Dermis microvascular lymphatic vessel endothelial cell (primary cell): ENCODE measurements at places on chromosomes 12 and 14. TPM values are rescaled to one million over a fixed set of nuclear protein-coding genes. Genes with fewer than 3 reads are reported as not detected.

- DNase-seq, result no peak
These were observed 310.3 kb downstream of the DPF3 start for GRCh38 chr14:72583316-72584272.

- no peak for DNase-seq
These were observed 25.4 kb downstream of the PLXNC1 start for GRCh38 chr12:94173660-94174265.

GRCh38 chr14:55000381-55000780 lies 26.5 kb downstream of the WDHD1 start:
- no peak for DNase-seq

- DNase-seq, result no peak
These were observed 439.3 kb upstream of the FLRT2 start for GRCh38 chr14:85090681-85091080.

DNA sequence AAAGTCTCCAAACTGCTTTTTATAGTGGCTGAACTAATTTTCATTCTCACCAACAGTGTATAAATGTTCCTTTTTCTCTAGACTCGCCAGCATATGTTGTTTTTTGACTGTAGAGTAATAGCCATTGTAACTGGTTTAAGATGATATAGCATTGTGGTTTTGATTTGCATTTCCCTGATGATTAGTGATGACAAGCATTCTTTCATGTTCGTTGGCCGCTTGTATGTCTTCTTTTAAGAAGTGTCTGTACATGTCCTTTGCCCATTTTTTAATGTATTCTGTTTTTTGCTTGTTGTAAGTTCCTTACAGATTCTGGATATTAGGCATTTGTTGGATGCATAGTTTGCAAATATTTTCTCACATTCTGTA lies 404.9 kb downstream of the FLRT2 start:
- no peak for DNase-seq

GRCh38 chr12:80946591-80946990 lies 8.9 kb upstream of the LIN7A start:
- DNase-seq, result no peak

GRCh38 chr14:49310298-49310697 lies 275.9 kb downstream of the RPS29 start:
- no peak for DNase-seq

GRCh38 chr12:48793696-48794095 lies 4.8 kb upstream of the ADCY6 start:
- no peak for DNase-seq

Gene MGP
- total RNA-seq, result 149 and 328 TPM in 2 replicates

DNA sequence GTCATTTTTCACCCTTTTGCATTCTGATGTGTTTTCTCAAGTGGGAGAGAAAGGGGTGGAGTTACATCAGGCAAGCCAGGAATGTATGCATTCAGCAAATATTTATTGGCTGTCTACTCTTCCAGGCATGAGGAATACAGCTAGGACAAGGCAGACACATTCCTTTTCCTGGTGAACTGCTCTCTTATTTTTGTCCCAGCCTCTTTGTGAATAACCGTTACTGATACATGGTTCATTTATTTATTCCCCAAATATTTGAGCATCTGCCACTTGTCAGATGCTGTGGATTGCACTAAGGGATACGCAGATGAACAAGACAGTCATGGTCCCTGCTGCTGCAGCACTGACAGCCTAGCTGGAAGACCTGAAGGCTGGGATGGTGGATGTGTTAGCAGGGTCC lies 6.1 kb downstream of the PELI2 start:
- DNase-seq, result no peak

- DNase-seq, result no peak
These were observed 3.8 kb downstream of the ACSS3 start for GRCh38 chr12:81081726-81082125.

- DNase-seq, result peak; percentile 95
These were observed 1.7 kb downstream of the TPCN1 start for GRCh38 chr12:113222730-113223531.

DNA sequence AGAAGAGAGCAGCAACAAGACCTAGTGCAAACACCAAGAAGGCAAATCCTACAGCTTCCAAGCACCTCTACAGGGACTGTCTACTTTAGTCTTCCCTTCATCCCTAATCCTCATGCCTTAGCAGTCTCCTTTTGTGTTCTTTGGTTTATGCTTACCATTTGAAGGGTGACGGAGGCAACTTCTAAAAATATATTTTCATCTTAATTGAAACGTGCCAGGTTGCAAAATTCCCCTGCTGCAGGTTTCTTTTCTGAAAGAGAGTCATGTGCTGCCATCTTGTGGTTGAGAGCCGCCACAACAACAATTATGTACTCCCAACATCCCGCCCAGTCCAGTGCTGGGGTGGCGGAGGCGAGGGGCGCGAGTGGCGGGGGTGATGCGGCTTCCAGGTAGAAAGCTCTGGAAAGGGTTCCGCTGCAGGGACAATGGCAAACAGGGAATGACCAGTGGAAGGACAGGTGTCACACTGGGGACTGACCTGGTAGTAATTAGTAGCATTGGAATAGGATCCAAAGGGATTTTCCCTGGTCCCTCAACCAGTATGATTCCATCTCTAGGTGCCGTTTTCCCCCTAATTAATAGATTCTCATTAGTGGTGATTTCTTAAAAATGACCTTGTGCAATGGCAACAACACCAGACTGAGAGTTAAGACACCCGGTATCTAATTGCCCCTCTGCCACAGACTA lies 80.3 kb upstream of the GNG2 start:
- DNase-seq, result peak; percentile 65

DNA sequence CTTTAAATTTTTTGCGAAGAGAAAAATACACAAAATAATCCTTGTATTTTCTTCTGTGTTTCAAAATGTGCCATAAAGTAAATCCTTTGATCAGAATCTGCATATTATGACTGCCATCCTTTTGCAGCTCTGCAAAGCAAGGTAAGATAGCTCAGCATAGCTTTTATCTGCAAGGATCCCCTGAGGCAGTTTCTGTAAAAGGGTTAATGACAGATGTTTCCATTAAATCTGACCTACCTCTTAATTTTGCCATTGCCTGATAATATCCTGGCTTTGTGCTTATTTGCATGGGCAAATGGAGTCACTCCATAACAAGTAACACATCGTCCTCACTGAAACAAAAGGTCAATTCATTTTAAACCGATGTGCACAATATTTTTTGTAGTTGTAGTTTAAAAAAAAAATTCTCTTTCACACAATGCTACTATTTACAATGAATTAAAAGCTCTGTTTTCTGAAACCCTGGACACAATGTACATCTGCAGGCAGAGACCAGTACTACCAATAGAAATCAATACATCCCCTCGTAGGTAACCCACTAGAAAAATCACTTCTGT lies 108.5 kb upstream of the SOX5 start:
- no peak for DNase-seq

Gene MYL6B
- 60.3 and 87.9 TPM in 2 replicates for total RNA-seq

Gene CBLN3
- total RNA-seq, result 0.13 and 0.39 TPM in 2 replicates

GRCh38 chr14:36099619-36100018 lies 76.9 kb downstream of the PTCSC3 start:
- DNase-seq, result no peak

DNA sequence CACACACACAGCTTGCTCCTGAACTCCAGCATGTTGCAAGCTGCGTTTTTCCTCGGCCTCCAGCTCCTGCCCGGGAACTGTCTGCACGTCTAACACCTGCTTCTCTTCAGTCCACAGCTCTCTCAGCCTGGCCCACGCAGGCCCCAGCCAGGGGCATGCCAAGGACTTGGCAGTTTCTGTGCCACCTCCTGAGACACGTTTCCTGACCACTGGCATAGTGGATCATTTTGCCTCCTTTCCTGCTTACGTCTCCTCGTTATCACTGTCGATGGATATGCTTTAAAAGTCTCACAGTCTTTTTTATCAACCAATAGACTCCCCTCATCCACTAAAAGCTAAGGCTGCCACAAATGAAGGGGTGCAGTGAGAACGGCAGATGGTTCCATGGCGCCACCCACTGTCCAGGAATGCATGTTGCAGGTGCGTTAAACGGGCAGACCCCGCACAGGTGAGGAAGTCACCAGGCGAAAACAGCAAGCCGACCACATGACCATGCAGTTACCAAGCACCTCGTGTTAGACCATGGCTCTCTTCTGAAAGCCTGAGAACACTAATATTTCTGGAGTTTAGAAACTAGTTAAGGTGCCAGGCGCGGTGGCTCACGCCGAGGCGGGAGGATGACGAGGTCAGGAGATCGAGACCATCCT lies 14.7 kb upstream of the TEAD4 start:
- peak; percentile 53 for DNase-seq

- DNase-seq, result no peak
These were observed 2.1 kb upstream of the B4GALNT3 start for GRCh38 chr12:457676-458075.

DNA sequence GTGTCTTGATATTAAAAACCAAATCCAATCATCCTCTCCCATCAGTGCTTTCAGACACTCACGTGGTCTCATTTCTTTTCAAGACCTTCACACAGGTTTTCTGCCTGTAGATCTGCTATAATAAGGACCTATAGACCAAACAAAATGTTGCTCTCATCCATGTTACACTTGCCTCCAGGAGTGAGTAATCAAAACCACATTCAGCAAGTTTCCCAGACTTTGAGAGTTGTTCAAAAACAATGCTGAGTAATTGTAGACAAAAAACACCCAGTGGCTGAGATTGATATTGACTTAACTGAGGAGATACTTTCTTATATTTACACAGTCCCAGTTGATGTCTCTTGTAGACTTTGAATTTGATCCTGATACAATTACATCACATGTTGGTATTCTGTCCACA lies 383.1 kb downstream of the TMEM132D start:
- DNase-seq, result no peak

DNA sequence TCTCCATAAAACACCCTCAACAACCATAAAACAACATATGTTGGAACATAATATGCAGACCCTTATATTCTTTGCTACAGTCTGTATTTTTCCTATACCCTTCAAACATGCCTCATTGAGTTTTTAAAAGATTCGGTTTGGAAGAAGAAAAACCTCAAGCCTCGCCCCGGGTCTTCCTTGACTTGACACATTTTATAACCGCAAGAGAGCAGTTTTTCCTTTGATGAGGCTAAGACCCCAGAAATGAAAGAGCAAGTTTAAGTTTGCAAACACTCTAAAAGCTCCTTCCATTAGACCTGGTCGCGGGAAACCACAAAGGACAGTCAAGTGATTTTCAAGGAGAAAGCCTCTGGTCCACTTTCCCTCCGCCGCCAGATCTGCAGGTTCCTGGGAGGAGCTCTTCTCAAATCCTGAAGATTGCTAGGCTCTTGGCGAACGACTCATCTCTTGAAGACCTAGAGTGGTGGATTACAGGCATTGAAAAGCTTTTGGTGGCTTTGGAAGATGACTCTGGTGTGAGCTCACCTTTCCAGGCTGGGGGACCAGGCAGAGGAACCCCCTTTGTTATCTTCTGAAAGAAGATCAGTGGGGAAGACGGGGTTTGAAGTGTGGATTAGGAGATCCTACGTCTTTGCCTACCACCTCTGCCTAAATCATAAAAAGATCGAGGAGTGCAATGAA lies at the start of gene ASCL4:
Gene ASCL4, plus strand, starts transcription at position 356 of the 681 bp plus-strand sequence. CDS start 515 bp downstream, outside the sequence.
- no peak for DNase-seq

Gene HOXC13
- total RNA-seq, result not detected in 2 replicates

DNA sequence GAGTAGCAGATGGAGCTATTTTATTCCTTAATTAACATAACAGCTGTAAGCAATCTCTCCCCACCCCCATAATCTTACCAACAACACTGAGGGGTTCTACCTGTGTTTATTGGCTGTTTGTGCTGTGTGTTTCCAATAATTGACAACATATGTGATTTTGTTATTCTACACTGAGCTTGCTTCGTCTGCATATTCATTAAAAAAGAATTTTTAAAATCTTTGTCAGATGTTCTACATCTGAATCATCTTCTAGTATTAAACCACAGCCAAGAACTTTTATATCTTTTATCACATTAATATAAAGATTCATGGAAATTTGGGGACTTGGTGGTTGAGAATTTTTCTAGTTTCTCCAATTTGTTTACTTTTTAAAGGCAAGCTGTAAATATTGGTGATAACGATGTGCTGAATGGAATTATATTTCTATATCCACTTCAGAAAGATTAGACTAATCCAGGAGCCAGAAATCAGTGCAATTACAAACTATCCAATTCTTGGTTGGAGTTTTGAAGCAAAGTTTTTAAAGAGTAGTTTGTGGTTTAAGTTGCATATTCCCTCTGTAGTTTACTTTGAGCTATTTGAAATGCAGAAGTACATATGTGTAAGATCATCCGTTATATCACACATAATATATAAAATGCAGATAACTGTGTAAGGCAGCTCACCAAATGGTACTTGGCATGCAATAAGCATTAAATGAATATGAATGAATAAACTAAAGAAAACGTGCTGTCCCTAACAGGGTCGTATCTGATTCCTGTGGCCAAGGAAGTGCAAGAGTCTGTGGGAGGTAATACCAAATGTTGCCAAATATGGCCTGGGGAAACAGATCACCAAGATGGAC lies 206.9 kb downstream of the PELI2 start:
- DNase-seq, result no peak

GRCh38 chr12:6752921-6753771 lies at the start of gene MLF2:
TSS of gene MLF2 (minus strand) at chr12:6753141. CDS start at chr12:6752334, 807 bp downstream.
- DNase-seq, result peak; percentile 98

Gene LHX5
- not detected in 2 replicates for total RNA-seq

DNA sequence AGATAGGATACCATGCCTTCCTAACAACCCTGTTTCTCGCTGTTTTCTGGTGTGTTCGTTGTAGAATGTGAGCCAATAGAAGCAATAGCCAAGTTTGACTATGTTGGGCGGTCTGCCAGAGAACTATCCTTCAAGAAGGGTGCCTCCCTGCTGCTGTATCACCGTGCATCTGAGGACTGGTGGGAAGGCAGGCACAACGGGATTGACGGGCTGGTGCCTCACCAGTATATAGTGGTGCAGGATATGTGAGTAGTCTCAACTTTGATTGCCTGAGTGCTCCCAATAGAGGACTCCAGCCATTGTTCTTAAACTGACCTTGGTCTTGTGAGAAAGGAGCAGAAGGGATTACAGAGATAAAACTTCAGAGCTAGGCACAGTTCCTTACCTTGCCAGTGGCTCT lies 96.2 kb downstream of the KICS2 start:
- DNase-seq, result no peak

- no peak for DNase-seq
These were observed at the start of gene HCAR1 for GRCh38 chr12:122730215-122731014. TSS of gene HCAR1 (minus strand) at chr12:122730844. CDS start at chr12:122730339, 505 bp downstream.

Gene TAS2R7
- total RNA-seq, result under 0.01 TPM in 1 of 2 replicates, not detected in the other

DNA sequence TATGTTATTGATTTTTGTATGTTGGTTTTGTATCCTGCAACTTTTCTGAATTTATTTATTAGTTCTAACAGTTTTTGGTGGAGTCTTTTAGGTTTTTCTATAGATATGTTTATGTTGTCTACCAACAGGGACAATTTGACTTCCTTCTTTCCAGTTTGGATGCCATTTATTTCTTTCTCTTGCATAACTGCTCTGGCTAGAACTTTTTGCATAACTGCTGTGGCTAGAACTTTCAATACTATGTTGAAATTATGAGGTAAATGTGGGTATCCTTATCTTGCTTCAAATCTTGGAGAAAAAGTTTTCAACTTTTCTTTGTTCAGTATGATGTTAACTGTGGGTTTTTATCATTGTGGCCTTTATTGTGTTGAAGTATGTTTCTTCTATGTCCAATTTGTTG lies 39.9 kb upstream of the PLBD1 start:
- no peak for DNase-seq

Gene INHBC
- not detected in 2 replicates for total RNA-seq

Gene BCL11B
- total RNA-seq, result under 0.01 TPM in 2 replicates
